ENCODE measurements at places on chromosomes 2 and 18.

- DNase-seq = no peak
Measured at GRCh38 chr2:140947236-140947635, 1183.6 kb downstream of the LRP1B start.

DNA sequence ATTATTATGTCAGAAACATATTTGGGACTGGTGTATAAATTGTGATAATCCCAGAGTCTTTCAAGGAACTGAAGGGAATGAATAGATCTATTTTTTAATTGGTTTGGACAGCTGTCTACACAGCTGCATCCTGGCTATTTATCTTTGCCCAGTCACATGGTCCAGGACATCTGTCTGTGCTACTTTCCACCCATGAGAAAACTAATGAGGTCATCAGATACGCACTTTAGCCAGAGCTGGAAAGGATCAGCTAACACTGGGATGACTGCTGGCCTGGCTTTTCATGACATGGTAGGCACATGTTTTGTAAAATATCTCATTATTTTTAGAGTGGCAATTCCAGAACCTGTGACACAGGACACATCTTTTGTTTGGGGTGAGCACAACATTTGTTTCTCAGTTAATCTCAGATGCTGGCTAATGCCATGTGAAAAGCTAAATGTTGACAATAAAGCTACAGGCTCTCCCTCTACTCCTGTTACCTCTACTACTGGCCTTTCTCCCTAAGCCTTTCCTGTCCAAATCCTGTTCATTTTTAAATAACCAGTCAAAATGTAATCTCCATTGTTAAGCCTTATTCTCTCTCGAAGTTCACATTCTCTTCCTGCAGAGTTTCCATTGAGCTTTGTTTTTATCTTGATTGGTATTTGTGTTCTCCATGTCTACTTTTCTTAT lies 500.7 kb downstream of the RIT2 start:
- no peak for DNase-seq

DNA sequence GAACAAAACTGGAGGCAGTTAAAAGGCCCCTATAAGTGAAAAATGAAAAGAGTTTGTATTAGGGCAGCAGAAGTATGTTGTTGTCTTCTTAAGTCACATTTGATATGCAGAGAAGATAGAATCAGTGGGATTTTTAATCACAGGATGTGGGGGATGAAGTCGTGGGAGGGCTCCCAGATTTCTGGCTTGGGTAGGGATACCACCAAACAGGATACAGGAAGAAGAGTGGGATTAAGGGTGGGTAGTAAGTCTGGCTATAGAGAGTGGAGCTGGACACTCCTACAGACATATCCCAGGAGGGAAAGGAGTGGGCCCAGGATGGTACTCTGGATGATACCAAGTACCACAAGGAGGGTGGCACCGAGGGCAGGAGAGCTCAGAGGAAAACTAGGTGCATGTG lies 99.3 kb downstream of the GAREM1 start:
- DNase-seq = no peak

DNA sequence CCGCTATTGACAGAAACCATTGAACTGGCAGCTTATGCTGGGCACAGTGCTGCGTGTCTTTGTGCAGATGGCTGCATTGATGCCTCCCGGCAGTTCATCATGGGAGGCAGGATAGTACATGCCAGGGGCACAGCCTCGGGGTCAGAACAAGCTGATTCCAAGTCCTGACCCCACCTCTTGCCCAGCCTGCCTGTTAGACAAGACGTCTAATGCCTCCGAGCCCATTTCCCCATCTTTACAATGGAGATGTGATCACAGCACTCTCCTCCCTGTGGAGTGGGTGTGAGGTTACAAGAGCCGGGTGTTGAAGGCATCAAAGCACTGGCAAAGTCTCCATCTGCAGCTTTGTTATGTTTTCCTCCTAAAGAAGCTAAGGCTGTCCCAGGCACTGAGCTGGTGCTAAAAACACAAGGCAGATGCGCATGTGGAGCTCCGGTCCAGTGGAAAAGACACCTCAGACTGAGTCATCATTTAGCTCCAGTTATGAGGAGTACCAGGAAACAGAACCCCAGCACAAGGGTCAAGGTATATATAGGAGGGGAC lies 125.7 kb upstream of the EPAS1 start:
- DNase-seq = no peak

DNA sequence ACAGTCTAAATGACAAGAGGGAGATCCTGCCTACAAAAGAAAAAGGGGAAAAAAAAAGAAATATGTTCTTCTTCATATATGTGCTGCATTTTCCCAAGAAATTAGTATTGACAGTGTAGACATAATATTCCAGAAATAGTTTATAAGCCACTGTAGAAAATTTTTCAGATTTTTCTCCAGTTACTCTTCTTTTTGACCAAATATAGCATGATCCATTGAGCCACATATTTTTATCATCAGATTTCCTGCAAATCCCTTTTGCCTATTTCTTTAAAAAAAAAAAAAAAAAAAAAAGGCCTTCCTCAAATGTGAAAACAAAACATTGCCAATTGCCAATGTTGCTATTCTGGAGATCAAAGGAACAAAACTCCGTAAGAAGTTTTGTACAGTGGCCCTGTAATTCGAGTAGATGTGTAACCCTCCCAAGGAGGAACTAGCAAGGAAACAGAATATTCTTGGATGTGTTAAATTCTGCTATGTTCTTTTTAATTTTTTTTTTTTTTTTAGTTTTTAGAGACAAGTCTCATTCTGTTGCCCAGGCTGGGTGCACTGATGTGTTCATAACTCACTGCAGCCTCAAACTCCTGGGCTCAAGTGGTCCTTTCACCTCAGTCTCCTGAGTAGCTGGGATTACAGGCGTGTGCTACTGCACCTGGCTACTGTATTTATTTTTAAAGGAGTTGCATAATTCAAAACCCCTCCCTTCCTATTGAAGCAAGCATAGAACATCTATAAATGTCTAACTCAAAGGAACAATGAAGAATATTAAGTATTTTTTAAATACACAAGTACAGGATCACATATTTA lies 12.5 kb upstream of the CABYR start:
- no peak for DNase-seq

GRCh38 chr18:60113396-60113795 lies 213.6 kb downstream of the PMAIP1 start:
- no peak for DNase-seq

- peak; percentile 63 for DNase-seq
Measured at GRCh38 chr2:94871226-94872087, at the start of gene TEKT4. Gene TEKT4 (plus strand): TSS chr2:94871430. CDS start chr2:94871580, 150 bp downstream.

- no peak for DNase-seq
Measured at GRCh38 chr2:69734854-69735544, 6.9 kb upstream of the ANXA4 start.

DNA sequence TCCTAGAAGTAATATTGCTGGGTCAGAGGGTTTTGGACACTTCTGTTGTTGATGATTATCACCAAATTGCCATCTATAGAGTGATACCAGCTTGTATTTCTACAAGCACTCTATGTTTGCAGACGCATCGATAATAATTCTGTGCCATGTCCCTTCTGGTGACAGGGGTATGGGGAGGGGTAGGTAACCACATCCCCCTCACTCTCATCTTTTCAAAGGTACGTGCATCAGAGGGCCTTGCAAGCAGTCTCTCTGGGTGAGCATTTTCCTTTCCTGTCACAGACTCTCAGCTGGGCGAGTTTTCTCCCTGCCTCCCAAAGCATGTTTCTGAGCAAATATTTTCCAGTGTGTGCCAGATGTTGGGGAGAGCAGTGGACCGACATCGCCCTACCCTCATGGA lies 98.0 kb downstream of the SMAD7 start:
- no peak for DNase-seq

GRCh38 chr2:95670167-95670566 lies 78.4 kb downstream of the TRIM43 start:
- DNase-seq = no peak

- no peak for DNase-seq
Measured at GRCh38 chr18:9705183-9705829, 2.8 kb upstream of the RAB31 start.

GRCh38 chr2:213422211-213422610 lies 137.9 kb downstream of the SPAG16 start:
- no peak for DNase-seq

GRCh38 chr18:44507729-44508325 lies 172.9 kb upstream of the SETBP1 start:
- DNase-seq = peak; percentile 66

GRCh38 chr2:173075056-173075780 lies 428 bp upstream of the MAP3K20 start:
- DNase-seq = no peak

DNA sequence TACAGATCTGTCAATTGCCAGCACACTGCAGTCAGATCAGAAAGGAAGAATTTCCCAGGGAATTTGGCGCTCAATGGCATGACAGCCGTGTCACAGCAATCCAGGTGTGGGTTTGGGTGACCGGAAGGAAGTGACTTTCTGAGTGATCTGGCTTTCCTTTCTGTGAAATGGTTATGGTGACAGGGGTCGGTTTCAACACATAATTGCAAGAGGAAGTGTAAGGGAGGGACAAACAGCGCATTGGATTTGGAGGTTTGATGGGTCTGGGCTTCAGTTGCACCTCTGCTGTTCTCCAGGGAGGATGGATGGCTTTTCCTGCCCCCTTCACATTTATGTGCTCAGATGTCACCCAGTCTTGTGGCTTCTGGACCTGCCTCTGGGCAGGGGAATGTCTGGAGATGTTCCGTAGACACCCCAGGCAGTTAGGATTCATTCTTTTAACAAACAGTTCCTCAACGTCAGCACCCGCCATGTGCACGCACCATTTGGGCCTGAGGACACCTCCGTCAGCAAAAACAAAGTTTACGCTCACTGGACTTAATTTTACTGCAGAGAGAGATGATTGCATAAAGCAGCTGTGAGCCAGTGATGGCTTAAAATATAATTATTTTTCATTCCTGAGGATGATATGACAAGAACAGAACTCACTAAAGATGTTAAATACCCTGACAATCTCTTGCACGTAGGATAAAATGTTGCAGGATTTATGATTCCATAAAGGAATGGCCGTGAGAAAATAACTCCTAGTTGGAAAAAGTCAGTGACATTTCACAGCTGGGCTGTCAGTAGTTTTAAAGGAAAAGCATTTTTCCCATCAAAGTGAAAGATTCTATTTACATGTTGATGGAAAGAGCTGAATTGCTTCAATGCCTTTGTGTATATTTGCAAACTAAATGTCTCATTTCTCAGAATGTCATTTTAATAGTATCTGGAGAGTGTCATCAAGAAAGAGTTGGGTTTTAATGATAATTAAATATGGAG lies 36.9 kb downstream of the MBP start:
- DNase-seq = no peak

GRCh38 chr2:70381821-70382220 lies 80.0 kb upstream of the FAM136A start:
- DNase-seq = no peak

GRCh38 chr2:45777996-45778719 lies 126.7 kb downstream of the PRKCE start:
- no peak for DNase-seq

DNA sequence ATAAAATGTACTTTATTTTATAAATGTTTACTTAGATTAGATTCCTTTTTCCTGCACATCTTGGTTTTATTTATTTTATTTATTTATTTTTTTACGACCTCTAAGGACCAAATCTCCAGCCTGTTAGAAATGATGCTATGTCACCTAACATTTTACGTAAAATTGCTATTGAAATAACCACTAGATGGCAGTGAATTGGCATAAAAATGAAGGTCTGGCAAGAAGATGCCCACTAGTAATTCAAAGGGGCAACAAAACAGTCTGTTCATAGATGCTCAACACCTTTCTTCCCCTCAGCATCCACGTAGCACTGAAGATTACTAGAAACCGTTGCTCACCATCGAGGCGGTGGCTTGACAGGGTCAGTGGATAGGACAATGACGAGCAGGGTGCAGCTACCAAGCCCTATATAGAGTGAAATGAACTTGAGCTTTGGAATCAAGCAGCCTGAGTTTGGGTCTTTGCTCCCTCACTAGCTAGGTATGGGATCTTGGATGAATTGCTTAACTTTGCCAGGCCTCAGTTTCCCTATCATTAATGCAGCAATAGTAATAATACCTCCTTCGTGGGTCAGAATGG lies 128.7 kb upstream of the L3MBTL4 start:
- DNase-seq = no peak

DNA sequence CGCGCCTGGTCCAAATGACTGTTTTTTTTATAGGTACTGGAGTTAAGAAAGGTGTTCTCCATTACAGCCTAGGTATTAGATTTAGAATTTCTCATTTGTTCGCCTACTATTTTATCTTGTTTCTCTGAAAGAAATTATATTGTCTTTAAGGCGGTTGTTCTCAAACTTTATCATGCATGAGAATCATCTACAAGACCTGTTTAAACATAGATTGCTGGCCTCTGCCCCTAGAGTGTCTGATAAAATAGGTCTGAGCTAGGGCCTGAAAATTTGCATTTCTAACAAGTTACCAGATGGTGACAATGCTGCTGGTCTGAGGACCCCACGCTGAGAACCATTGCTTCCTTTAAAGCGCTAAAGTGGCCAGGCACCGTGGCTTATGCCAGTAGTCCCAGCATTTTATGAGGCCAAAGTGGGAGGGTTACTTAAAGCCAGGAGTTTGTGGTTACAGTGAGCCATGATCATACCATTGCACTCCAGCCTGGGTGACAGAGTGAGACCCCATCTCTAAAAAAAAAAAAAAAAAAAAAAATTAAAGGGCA lies 34.0 kb upstream of the RNF138 start:
- DNase-seq = no peak

DNA sequence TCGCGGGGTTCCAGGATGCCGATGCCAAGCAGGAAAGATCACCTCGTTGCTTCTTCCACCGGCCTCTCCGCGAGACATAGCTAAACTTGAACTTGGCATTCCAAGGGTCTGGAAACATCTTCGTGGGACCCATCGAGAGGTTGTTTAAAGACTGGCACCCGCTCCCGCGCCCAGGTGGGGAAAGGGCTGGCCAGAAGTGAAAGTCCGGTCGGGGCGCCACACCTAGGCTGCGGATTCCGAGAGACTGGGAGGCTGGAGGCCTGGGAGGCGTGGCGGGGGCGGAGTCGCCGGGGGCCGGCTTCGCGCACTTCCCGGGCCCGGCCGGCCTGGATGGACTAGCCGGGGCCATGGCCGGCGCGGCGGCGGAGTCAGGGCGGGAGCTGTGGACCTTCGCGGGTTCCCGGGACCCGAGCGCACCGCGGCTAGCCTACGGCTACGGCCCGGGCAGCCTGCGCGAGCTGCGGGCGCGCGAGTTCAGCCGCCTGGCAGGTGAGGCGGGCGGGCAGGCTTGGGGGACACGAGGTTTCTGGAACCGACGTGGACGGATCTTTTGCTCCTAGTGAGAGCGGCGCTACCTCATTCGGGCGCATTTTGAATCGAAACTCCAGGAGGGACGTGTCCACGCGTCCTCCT lies at the start of gene MOCOS:
TSS of gene MOCOS (plus strand) at position 305 of the 633 bp plus-strand sequence. CDS start at position 348, 43 bp downstream.
- DNase-seq = peak; percentile 94

- no peak for DNase-seq
Measured at GRCh38 chr2:59182249-59182648, 941.1 kb upstream of the FANCL start.

GRCh38 chr2:160494201-160494644 lies 616 bp upstream of the RBMS1 start:
- DNase-seq = no peak

DNA sequence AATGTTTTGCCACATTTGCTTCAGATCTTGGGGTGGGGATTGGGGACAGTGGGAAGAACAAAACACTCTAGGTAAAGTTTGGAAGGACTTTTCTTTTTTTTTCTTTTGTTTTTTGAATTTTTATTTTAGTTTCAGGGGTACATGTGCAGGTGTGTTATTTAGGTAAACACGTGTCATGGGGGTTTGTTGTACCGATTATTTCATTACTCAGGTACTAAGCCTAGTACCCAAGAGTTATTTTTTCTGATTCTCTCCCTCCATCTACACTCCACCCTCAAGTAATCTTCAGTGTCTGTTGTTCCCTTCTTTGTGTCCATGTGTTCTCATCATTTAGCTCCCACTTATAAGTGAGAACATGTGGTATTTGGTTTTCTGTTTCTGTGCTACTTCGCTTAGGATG lies 73.3 kb downstream of the FASTKD2 start:
- DNase-seq = no peak

- DNase-seq = no peak
Measured at GRCh38 chr2:80971-81736, 34.8 kb upstream of the FAM110C start.

Measured in upper lobe of right lung (tissue), 1 donor.